Inflammatory macrophage treated with lipopolysaccharide for 1 hour (primary cell): ENCODE measurements at places on chromosomes 2 and 18.

DNA sequence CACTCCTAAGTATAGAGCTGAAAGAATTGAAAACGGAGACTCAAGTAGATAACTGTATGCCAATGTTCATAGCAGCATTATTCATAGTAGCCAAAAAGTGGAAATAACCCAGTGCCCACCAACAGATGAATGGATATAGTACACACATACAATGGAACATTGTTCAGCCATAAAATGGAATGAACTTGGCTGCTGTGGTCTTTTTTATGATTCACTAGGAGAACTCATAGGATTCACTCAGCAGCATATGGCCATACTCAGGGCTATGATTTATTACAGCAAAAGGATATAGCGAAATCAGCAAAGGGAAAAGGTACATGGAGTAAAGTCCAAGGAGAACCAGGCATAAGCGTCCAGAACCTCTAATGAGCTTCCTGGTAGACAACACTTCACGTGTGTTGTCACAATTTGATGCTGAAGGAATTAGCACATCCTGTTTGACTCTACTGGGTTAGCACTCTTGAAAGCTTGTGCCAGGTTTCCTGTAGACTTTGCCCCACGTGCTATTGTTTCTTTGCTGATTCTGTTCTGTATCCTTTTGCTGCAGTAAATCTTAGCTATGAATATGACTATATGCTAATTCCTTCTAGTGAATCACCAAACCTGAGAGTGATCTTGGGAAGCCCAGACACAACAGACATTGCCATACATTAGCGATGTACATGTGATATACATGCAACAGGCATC, 15.7 kb downstream of the SPC25 start:
- no peak for DNase-seq

DNA sequence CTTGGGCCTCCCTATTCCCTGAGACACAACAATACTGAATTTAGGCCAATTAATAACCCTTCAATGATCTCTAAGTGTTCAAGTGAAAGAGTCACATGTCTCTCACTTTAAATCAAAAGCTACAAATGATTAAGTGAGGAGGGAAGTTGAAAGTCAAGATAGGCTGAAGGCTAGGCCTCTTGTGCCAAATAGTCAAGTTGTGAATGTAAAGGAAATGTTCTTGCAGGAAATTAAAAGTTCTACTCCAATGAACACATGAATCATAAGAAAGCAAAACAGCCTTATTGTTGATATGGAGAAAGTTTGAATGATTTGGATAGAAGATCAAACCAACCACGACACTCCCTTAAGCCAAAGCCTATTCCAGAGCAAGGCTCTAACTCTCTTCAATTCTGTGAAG, 286.9 kb downstream of the MEIS1 start:
- no peak for DNase-seq

- no peak for DNase-seq
These were observed 190.8 kb upstream of the NDUFV2 start for GRCh38 chr18:8911408-8912340.

DNA sequence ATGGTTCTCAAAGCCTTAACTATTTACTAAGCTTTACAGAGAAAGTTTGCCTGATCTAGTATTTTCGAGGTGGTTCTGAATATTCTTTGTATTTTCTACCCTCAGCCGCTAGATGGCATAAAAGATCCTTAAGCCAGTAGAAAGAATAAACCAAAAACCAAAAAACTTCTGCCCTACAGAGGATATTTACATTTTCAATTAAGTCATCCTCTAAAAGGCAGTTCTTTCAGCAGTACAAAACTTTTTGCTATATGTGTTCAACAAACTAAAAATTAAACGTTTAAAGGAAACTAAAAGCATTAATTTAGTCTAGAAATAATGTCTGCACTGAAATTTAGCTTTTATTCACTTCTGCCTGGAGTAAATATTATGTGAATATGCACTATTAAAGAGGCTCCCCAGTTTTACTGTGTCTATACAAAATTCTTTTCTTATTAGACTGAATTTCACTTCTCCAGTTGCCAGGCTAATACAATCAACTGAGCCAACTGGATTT, 297.5 kb downstream of the PIEZO2 start:
- peak; percentile 32 for DNase-seq

DNA sequence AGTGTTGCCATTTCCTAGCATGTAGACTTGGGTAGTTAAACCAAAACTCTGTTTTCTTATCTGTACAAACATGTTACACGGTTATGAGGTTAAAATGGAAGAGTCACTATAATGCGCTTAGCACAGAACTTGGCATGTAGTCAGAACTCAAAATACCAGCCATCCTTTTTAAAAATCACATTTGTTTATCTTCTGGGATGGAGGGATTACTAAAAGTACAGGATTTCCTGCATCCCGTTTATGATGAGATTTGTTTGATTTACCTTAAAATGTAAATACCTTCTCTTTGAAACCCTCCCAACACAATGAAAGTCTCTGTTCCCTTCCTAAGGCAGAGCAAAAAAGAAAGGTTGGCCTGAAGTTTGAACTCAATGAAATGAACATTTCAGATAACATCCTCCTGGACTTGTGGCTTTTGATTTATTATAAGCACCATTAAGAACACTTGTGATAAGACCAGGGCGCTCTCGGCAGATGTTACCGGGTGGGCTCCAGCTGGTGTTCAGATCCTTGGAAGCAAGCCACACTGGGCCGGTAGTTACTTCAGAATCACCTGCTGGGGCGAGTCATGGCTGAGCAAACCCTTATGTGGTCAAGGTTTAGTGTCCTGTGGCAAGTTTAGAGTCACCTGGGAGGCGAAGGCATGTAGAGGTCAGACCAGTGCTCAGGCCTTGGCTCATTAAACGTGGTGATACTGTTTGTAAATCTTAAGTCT, 105.7 kb downstream of the MGAT5 start:
- no peak for DNase-seq

DNA sequence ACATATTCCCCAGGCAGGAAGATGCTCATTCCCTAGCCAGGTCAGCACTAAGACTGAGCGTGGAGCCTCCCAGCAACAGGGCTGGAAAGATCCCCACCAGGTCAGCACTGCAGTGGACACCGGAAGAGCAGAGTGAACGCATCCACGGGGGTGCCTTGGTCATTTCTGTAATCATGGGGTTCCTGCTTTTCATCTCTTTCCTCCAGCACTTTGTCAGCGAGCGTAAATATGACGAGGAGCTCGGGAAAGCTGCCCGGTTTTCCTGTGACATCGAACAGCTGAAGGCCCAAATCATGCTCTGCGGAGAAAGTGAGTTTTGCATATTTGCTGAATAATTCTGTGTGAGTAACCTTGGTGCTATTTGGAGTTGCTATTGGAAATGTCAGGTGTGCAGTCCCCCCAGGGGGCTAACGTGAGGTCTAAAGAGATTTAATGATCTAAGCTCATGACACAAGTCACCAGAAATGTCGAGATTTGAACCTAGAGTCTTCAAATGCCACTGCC, 40.1 kb downstream of the KCTD18 start:
- DNase-seq, result no peak

DNA sequence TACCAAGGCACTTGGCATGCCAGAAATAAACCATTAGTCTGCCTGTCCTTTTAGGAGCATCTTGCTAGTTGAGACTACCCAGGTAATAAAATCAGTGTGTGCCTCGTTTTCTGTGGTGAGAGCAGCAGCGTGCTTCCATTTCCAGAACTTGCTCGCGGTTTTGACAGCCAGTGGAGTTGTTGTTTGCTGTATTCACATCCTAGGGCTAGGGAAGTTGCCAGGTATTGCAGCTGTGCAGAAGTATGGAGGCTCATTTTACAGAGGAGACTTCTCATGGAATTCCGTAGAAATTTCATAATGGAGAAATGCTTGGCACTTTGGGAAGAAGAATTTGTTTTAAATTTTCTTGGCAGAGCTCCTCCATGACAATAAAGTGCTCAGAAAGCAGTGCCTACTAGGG, 1355.1 kb upstream of the ZEB2 start:
- DNase-seq, result no peak

DNA sequence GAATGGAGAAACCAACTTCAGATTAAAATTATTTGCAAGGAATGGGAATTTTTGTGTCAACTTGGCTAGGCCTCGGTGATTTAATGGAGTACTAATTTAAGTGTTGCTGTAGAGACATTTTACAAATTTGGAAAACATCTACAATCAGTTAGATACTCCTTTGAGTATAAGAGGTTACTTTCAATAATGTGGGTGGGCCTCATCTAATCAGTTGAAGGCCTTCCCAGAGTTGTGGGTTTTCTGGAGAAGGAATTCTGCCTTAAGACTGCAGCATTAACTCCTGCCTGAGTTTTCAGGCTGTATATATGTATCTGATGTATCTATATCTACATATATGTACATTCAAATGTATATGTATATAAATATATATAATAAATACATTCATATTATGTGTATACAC, 47.6 kb upstream of the ABCA12 start:
- no peak for DNase-seq

- no peak for DNase-seq
These were observed 20.1 kb downstream of the TANC1 start for GRCh38 chr2:158988501-158988900.

DNA sequence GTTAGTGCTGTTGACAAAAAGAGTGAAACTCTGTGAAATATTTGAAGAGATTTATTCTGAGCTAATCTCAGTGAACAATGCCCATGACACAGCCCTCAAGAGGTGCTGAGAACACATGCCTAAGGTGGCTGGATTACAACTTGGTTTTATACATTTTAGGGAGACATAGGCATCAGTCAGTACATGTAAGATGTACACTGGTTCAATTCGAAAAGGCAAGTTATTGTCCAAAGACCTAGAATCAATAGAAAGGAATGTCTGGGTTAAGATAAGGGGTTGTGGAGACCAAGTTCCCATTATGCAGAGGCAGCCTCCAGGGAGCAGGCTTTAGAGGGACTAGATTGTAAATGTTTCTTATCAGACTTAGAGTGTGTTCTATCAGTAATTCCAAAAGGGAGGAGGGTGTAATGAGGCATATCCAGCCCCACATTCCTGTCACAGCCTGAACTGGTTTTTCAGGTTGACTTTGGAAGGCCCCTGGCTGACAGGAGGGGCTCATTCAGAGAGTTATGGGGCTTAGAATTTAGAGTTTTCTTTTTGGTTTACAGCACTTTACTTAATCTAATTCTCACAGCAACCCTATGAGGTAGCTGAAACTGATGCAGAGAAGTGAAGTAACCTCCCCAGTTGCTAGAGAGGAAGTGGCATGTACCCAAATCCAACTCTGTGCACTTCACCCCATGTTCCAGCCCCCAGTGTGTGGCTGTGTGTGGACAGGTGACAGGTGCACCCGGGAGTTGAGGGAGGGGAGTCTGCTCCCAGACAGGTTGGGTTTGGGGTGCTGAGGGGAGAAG, 28.3 kb upstream of the ASAP2 start:
- DNase-seq, result peak; percentile 42

DNA sequence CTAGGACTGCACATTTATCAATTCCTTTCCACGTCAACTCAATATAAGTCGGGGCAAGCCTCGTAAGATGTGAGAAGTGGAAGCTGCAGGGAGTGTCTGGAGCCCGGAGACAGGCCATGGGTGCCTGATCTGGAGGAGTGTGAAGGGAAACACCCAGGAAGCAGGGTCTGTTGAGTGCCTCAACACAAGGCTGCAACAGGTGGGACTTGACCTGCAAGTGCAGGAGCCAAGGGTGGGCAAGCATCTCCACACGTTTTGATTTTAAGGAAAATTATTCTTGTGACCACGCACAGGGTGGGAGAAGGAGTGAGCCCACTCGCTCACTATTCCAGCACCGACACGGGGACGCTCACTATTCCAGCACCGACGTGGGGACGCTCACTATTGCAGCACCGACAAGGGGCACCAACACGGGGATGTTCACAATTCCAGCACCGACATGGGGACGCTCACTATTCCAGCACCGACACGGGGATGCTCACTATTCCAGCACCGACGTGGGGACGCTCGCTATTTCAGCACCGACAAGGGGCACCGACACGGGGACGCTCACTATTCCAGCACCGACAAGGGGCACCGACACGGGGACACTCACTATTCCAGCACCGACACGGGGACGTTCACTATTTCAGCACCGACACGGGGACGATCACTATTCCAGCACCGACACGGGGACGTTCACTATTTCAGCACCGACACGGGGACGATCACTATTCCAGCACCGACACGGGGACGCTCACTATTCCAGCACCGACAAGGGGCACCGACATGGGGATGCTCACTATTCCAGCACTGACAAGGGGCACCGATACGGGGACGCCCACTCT, 197.3 kb downstream of the EIPR1 start:
- no peak for DNase-seq

DNA sequence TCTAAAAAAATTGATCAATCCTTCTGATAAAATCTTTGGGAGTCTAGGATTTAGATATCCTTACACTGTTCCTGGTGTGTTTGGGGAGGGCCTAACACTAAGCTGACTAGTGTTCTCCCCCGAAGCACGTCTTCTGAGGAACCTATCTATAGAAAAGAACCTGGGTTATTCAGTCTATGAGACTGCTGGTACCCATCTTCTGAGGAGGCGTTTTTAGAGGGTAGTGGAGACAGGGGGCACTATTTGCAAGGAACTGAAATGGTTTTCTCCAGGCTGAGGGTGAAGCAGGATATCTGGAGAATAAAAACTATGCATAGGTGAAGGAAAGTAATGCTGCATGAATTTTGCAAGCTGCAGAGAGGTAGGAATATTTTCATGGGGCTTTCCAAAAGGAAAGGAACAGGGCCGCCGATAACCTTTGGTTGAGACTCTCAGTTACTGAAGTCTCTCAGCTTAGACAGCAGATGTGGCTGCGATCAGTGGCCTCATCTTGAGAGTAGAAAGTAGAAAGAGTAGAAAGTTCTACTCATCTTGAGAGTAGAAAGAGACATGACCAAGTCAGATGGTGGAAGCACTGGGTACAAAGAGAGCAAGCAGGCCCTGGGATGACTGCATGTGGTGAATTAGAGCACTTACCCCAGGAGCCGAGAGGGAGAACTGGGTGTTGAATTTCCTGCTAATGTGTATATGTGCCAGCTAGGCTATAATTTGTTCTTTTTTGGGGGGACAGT, 31.8 kb upstream of the KCNE4 start:
- DNase-seq, result no peak

GRCh38 chr2:179857236-179857635, 4.2 kb downstream of the ZNF385B start:
- no peak for DNase-seq

DNA sequence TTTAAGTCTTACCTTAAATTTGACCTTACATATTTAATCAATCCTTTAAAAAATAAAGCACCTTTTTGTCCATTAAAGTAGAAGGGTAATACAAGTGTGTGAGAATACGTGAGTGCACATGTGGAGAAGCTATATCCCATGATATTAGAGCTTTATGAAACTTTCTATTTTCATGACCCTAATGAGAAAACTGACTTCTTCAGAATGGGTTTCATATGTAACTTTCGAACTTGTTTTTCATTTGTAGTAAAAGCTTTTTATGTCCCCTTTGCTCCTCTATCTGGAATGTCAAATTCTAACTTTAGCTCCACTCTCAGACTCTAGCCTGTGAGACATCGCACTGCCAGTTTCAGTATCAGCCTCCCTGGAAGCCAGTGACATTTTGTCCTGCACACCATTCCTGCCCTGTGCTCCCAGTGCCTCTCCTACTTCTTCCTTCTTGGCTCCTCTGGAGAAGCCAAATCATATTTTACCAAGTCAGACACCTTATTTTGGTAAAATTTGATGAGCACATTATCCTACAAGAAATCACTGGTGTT, 42.0 kb downstream of the MAPRE2 start:
- no peak for DNase-seq

- DNase-seq, result no peak
These were observed 2187.6 kb upstream of the CELF4 start for GRCh38 chr18:39753178-39753577.

- DNase-seq, result no peak
These were observed 292.3 kb downstream of the ALPK2 start for GRCh38 chr18:58336605-58337004.
